AG04449 (cell line): ENCODE measurements at places on chromosomes 3 and 15.

- peak; percentile 82 for DNase-seq
Measured at GRCh38 chr15:78988361-78988911, 43.6 kb upstream of the CTSH start.

GRCh38 chr15:94277485-94277884, 46.1 kb downstream of the MCTP2 start:
- DNase-seq, result no peak

GRCh38 chr15:73244333-73244732, 124.4 kb downstream of the HCN4 start:
- DNase-seq, result no peak

GRCh38 chr15:85828874-85829273, 34.1 kb upstream of the KLHL25 start:
- no peak for DNase-seq

- DNase-seq, result no peak
Measured at GRCh38 chr3:128841926-128842920, 37.2 kb upstream of the ACAD9 start.
